Transverse colon (tissue), 4 donors: ENCODE measurements at places on chromosomes 12 and 14.
A peak's percentile ranks its signal among the peaks of the same experiment; 100 is the strongest.

DNA sequence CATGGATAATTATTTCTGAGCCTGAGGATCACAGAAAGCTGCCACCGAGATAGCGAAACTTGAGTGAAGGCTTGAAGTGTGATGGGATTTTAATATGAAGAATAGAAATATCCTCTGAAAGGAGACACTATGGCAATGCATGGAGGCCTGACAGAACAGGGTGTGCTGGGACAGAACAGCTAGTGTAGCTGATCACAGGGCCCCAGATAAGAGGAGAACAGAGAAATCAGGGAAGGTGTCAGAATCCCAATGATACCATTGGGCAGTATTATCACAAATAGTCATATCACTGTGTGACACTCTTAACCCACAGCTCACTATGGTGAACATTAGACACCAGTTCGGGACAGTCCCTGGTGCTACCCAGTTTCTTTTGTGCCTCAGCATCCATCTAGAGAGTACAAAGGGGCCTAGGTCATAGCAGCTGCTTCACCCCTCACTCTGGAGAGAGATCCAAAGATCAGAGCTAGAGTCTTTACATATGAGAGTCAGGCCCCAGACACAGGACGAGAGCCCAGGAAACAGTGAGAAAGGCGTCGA, 506 bp upstream of the OR10P1 start:
- DNase-seq: no peak

- DNase-seq: no peak
These were observed 12.6 kb downstream of the SNAPC1 start for GRCh38 chr14:61774861-61775260.

DNA sequence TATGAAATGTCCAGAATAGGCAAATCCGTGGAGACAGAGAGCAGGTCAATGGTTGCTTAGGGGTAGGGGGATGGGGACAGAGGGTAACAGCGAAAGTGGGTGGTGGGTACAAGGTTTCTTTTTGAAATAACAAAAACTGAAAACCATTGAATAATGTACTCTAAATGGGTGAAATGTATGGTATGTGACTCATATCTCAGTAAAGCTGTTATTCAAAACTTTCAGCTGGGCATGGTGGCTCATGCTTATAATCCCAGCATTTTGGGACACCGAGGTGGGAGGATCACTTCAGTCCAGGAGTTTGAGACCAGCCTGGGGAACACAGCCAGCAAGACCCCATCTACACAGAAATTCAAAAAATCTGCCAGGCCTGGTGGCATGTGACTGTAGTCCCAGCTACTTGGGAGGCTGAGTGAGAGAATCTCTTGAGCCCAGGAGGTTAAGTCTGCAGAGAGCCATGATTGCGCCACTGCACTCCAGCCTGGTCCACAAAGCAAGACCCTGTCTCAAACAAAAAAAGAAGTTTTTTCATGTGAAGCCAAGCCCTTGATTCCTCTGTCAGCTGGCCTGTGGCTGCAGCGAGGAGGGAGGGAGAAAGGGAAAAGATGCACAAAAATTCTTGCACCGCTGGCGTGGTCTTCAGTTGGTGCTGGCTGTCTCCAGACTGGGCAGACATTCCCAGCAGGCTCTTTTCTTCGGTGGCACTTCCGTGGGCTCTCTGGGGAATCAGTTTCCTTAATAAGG, 248.2 kb downstream of the SLC41A2 start:
- DNase-seq: no peak

- DNase-seq: no peak
These were observed 307.3 kb downstream of the TMEM117 start for GRCh38 chr12:44143175-44143574.

- no peak for DNase-seq
These were observed 138.4 kb downstream of the SEC23A start for GRCh38 chr14:38964630-38965029.

GRCh38 chr14:101465795-101466448, 95.4 kb upstream of the DIO3 start:
- DNase-seq: no peak

DNA sequence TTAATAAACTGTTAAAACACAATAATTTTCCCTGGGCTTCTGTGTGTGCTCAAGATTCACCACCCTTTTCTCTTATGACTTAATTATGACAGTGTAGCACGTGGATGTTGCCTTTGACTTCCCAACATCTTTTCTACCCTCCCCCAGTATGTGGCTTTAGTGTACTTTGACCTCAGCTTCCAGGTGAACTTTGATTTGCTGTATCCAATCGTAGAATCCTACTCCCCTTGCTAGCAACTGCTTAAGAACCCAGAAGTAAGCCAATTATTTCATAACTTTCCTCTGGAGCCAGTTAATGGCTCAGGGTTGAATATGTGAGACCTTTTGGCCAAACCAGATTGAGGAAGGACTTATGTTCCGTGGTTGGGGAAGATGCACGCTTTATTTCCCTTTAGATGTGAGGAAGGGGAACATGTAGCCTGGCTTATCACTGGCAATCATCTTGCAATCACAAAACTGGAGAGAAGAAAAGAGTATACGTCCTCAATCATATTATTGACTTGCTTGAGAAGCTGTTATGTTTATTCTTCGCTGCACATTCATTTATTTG, 259.6 kb upstream of the ATP2B1 start:
- no peak for DNase-seq

DNA sequence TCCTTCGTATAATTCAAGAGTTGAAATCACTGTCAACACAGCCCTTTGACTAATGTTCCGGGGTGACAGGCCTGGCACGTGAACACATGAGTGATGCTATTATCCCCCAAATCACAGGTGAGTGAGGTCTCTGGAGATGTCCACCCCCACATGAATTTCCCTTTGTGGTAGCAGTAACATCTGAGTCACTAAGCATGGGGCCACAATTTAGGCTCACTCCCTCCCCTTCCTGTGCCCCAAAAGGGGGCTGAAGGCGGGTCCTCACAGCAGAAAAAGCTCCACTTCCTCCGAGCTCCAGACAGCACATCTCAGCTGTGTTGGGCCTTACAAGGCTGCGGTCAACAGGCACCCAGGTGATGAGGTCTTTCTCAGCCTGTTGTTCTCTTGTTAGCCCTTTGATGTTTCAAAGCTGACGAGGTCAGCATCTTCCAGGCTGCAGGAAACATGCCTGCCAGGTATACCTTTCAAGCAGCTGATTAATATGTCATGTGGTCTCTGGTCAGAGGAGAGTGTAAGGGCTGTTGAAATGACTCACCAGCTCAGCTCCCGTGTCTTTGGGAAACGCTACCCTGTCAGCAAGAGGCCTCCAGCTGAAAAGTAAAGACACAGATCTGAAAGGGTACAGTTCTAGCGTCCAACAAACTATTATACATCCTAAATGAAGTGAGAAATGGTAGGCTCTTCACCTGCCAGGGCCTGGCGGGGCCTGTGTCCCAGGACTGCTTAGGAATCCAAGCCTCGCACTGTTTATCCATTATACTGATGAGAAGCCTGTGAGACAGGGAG, 107.3 kb downstream of the ZFP36L1 start:
- peak; percentile 57 for DNase-seq
